ENCODE measurements at places on chromosomes 3 and 15. TPM values are rescaled to one million over a fixed set of nuclear protein-coding genes. Genes with fewer than 3 reads are reported as not detected.

PPIP5K1 gene
- 10.0 TPM for total RNA-seq

KCNAB1 gene
- total RNA-seq: under 0.01 TPM

- no peak for DNase-seq
Observed at GRCh38 chr3:53802256-53802880, 43.9 kb downstream of the CHDH start.

DNA sequence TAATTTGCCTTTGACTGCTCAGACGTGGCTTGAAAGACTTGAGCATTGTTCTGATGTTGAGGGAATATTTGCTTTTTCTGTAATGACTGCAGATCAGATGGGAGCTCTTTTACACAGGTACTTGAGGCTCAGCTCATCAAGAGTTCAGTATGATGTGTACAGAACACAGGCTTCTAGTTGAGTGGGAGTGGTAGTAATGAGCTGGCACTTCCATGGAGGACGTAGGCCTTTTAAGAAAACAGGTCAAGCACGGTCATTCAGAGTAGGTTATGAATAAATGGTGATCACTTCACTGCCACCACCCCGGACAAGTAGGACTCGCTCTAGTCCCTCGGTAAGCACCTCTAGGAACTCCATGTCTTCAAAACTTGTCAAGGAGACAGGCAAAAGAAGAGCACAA lies 8.8 kb downstream of the EMC4 start:
- DNase-seq: no peak

HIGD1A gene
- total RNA-seq: 201 TPM

SLC38A3 gene
- 0.36 TPM for total RNA-seq

DNA sequence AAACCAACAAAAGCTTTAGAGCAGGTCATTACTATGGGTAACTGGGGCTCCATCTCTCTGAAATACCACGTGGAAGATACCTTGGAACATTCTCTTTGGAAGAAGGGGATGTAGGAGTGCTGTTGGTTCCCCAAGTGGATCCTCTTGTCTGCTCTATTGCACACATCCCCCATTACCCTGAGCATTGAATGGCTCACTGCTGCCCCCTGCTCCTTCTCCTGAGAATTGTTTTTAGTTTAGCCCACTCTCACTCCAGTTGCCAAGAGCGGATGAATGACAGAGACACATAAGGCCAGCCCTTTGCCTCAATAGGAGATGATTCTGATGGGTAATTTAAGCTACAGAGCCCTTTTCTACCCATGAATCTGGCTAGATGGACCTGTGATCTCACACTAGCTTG lies 135.6 kb upstream of the SUCLG2 start:
- DNase-seq: peak; percentile 52

CHDH gene
- under 0.01 TPM for total RNA-seq

DNA sequence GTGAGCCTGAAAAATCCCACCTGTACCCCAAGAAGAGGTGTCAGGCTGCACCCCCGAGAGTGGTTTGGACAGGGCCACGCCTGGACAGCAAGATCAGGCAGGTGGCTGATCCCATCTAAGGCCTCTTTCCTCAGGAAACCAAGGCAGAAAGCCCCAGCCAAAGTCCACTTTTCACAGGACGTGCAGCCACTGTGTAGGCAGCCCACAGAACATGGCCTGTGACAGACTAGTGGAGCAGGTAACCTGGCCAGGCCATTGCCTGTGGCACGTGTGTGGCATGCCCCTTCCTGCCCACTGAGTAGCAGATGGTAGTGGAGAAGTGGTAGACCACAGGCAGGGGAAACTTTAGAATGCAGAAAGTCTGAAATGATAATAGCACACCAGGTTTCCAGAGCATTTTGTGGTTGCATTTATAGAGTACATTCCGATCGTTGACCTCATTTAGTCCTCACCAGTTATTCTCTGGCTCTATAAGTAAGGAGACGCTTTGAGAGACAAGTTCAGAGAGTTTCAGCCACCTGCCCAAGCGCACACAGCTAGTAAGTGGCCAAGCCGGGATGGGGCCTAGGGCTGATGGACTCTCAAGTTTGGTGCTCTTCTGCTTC lies 68.7 kb downstream of the AAGAB start:
- no peak for DNase-seq

- no peak for DNase-seq
Observed at GRCh38 chr3:192914848-192915247, 2.8 kb downstream of the MB21D2 start.

HTD2 gene
- 13.3 TPM for total RNA-seq

IL16 gene
- total RNA-seq: 0.18 TPM

DNA sequence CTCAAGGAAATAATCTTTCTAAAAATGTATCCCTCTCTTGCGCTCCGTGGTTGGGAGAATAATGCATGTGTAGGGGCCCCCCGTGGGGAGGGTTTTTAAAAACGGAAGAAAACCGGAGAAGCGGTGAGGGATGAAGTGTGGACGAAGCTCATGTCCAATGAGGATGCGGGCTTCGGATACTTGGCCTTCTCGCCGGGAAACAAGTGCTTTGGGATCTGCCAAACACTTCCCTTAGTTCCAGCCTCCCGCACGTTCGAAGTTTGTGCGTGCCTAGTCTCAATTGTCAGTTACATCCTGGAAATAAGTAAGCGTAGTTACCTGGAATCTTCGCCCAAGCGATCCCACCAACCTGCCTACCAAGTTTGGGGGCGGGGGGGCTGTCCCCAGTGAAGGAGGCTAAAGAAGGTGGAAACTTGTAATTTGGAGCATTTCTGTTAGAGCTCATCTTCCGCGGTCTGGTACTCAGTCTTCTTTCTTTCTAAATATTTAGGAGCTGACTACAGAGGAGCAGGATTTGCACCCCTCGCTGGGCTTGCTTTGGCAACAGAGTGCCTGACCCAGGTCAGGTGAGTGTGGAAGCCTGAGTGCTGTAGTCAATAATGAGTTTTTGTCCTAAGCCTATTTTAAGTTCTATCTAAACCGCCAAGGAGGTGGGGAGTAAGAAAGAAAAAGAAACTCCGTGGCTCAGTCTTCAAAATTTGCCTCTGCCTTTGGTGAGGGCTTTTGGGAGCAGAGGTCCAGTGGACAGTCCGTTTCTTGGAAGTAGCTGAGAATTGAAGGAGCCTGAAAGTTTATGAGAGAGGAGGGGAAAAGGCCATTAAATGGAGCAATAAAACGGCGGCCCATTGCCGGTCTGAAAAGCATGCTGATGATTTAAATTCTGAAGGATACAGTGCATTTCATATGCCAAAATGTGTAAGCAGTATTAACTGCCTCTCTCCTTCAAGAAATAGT lies 1.1 kb downstream of the ITPR1 start:
- peak; percentile 21 for DNase-seq

DNA sequence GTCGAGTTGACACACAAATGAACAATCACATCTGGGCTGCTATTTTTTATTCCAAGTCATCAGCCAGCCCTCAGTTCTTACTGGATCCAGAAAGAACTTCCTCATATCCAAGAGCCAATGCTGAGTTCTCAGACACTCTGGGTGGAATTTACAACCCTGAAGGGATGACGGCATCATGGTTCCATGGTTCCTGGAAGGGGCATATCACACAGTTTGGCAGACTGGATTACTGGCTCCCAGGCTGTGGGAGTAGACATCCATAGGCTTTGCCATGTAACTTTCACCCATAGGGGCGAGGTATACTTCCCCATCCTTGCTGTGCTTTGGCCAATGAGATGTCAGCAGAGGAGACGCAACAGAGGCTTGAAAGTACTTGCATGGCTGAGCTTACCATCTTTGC lies 26.9 kb upstream of the KBTBD12 start:
- no peak for DNase-seq

GRCh38 chr3:195128255-195129071 lies 142.5 kb downstream of the XXYLT1 start:
- peak; percentile 59 for DNase-seq

- DNase-seq: no peak
Observed at GRCh38 chr15:95763426-95763825, 567.1 kb upstream of the NR2F2 start.

DNA sequence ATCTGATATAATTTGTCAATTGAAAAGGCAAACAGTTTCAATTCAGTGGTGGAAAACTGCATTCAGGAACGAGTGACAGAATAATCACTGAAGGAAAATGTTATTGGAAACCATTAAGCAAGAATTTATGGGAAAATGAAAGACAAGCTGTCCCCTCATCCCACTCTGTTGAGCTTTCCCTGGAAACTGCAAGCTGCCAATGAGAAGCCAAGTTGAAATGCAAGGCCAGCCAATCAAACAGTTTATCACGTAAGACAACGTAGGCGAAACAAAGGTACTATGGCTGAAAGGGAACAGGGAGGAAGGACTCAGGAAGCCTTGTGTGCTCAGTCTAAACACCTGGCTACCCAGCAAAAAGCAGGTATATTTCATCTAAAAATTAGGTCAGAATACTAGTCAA lies 187.9 kb upstream of the ATP10A start:
- no peak for DNase-seq

FOXB1 gene
- not detected for total RNA-seq

All from IMR-90 (cell line).